Myocyte (in vitro differentiated cells): ENCODE measurements at places on chromosomes 7 and 10.

GRCh38 chr7:92731335-92732063 is 104.9 kb downstream of the CDK6 start:
- DNase-seq = no peak

GRCh38 chr7:79785556-79785955 is 332.1 kb upstream of the MAGI2 start:
- no peak for DNase-seq

DNA sequence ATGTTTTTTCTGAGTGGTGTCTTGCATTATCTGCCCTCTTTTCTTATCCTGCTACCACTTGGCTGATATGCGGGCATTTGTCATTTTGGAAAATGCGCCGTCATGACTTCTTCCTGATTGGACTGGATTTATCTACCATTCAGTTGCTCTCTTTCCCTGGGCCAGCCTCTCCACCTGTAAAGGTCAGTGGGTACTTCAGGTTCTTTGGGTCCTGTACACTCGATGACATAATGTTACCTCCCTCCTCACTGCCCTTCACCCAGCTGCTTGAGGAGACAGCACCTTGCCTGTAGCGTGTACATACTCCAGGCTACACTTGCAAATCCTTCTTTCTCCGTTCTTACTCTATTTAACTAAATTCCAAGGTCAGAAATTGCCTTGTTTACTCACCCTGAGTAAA is 83.7 kb downstream of the RBM33 start:
- no peak for DNase-seq

GRCh38 chr10:104049504-104050250 is 36.0 kb downstream of the COL17A1 start:
- DNase-seq = peak; percentile 47

GRCh38 chr7:111259991-111260390 is 169.1 kb downstream of the LRRN3 start:
- no peak for DNase-seq

GRCh38 chr10:69574571-69574978 is 1.4 kb upstream of the NEUROG3 start:
- no peak for DNase-seq

DNA sequence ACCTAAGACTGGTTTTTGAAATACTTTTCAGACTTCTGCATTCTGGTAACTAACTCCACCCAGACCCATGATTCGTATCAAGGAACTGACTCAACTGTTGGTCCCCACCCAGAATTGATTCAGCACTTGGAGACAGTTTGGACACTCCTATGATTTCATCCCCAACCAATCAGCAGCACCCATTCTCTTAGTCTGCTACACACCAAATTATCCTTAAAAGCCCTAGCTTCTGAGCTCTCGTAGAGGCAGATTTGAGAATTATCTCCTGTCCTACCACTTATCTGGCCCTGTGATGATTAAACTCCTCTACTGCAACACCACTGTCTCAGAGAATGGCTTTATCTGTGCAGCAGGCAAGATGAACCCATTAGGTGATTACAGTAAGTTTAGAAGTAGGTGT is 7.7 kb upstream of the GSTO1 start:
- no peak for DNase-seq

DNA sequence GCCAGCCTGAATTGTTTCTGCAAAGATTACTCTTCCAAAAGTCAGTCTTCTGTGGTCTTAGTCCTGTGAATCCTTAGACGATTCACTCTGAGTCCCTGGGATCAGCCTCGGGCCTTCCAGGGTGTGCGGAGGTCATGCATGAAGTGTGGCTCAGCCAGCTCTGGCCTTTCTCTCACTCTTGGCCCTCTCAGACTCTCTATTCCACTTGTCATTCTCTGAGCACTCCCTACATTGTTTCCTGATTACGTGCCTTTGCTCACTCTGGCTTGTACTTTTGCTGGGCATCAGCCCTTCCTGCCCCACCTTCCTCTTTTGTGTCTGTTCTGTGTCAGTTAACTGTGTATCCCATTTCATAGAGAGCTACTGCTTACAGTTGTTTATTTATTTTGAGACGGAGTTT is 36.0 kb downstream of the CCNY start:
- DNase-seq = peak; percentile 80

- no peak for DNase-seq
Measured at GRCh38 chr7:35849158-35849831, 48.4 kb downstream of the SEPTIN7 start.

GRCh38 chr10:76257816-76258215 is 826.4 kb downstream of the LRMDA start:
- no peak for DNase-seq

DNA sequence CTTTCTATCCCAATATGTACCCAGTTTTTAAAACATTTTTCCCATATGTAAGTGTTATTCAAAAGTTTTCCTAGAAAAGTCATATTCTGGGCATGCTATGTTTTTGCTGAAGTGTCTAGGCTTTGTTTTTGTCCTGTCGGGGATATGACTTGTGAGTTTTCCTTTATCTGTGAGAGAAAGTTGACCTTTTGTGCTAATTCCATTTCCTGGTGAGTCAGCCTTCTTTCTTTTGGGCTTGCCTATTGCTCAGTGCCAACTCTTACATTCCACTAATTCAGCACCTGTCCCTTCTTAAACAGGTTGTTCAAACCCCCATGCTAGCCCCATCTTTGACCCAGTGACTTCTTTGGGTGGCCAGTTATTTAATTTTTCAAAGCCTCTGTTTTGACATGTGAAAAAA is 146.2 kb downstream of the AHR start:
- peak; percentile 50 for DNase-seq

DNA sequence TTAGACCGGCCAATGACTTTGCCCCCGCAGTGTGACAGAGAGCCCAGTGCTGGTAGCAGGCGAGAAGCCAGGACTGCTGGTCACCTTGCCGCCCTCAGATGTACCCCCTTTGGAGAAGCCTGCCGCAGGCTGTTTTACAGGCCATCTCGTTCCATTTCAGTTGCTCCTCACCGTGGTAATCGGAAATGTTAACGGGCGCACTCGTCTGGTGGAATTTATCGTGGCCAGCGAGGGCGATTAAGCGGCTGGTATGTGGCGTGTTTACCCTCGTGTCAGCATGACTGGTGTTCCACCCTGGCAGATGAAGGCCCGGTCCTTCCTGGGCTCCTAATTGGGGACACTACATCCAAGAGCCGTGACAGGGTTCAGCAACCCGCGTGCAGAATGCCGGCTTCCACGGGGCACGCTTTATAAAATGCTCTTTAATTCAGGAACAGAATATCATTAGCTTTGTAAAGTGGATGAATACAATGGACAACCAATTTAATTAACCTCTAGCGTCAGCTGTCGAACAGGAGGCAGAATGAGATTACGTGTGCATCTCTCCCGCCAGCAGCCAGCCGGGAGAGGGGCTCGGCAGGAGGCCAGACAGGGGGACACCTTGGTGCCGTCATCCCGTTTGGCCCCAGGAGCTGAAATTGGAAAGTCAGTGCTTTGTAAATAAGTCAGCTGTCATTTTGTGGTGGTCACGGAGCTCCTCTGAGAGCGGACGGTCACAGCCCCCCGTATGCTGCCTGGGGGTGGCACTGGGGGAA is 108.3 kb downstream of the NKX6-2 start:
- DNase-seq = no peak

DNA sequence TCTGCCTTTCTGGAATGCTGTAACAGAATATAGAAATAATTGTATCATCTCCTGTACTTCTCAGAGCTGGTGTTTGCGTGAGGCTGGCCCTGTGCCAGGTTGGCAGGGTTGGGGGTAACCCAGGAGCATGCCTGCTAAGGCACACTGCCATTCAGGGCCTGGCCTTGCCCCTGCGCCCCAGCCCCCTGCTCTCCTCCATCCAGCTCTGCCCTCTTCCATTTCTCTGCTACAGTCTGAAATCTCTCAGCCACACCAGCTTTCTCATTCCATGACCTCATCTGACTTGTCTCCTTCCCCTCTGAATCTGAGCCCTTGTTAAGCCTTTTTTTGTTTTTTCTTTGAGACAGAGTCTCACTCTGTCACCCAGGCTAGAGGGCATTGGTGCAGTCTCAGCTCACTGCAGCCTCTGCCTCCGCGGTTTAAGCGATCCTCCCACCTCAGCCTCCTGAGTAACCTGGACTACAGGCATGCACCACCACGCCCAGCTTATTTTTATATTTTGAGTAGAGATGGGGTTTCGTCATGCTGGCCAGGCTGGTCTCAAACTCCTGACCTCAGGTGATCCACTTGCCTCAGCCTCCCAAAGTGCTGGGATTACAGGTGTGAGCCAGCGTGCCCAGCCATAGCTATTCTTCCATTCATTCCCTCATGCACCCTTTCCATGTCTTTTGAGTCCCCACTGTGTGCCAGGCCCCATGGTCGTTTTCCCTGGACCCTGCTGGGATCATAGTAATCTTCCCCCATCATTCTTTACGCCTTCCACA is 206.8 kb downstream of the CUX1 start:
- DNase-seq = no peak

GRCh38 chr7:116530107-116530820 is 5.4 kb downstream of the CAV1 start:
- no peak for DNase-seq

DNA sequence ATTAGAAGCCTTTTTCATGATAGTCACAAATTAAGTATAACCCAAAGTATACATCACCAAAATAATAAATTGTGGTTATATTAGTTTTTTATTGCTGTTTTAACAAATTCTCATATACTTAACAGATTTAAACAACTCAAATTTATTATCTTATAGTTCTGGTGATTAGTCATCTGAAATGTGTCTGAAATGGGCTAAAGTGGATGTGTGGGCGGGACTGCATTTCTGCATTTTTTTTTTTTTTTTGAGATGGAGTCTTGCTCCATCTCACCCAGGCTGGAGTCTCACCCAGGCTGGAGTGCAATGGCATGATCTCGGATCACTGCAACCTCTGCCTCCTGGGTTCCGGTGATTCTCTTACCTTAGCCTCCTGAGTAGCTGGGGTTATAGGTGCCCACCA is 891.5 kb upstream of the CELF2 start:
- DNase-seq = no peak

- DNase-seq = peak; percentile 82
Measured at GRCh38 chr10:97024168-97025073, 161.3 kb downstream of the SLIT1 start.

- DNase-seq = peak; percentile 11
Measured at GRCh38 chr10:6868036-6868725, 288.1 kb upstream of the PRKCQ start.

DNA sequence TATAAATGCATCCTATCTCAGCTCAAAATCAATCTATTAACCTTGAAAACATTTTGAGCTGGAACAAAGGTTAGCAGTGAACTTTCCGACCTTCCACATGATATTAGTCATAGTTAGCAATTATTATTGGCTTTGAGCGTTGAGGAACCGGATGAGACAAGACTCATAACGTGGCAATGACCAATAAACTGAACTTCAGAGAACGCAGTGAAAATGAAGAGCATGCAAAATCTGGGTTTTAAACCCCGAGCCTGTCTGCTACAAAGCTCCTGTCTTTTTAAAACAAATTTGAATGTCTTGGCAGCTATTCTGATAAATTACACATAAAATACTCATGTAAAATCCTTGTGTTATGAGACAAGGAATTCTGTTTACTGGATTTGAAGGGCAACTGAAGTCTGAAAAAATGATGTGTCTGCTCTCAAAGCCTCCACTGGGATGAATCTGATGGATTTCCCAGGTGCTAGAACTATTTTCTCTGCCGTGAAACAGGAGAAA is 74.7 kb upstream of the ITGB1 start:
- DNase-seq = peak; percentile 28

GRCh38 chr10:3398825-3399646 is 226.5 kb upstream of the PITRM1 start:
- DNase-seq = no peak

GRCh38 chr7:24039991-24040624 is 243.9 kb upstream of the NPY start:
- no peak for DNase-seq

DNA sequence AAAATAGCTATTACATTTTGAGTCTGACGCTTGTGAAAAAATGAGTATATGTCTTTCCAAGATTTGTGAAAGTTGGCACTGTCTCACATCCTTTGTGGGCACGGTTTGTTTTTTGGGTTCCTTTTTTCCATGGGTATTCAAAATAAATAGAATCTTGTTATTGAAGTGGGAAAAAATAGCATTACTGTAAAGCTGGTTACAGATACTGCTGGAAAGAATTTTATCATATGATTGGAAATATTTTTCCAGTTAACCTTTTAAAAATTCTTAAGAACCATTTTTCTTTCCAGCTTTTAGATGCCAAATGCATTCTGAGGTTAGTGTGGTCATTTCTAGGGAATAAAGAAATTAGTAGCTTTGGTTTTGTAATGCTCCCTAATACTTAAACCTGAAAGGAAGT is 11.4 kb downstream of the NET1 start:
- no peak for DNase-seq

GRCh38 chr7:99949645-99950228 is 20.3 kb upstream of the GJC3 start:
- DNase-seq = peak; percentile 17

GRCh38 chr10:24930427-24930826 is 22.0 kb downstream of the PRTFDC1 start:
- no peak for DNase-seq

DNA sequence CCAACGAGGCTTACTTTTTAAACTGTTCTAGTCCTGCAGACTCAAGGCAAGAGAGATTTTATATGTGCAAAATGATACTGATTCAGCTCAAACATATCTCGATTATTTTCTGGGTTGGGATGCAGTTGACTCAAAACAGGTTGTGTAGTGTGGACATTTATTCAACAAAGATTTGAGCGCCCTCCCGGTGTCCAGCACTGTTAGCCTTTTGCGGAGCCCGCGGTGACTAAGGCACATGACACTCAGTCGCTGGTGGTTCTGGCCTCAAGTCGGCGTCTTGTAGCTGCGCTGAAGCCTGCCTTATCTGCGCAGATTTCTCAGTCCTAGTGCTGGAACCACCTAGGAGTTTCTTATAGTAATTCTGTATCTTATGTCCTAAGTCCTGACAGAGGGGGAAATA is 938 bp upstream of the CADPS2 start:
- DNase-seq = peak; percentile 70

DNA sequence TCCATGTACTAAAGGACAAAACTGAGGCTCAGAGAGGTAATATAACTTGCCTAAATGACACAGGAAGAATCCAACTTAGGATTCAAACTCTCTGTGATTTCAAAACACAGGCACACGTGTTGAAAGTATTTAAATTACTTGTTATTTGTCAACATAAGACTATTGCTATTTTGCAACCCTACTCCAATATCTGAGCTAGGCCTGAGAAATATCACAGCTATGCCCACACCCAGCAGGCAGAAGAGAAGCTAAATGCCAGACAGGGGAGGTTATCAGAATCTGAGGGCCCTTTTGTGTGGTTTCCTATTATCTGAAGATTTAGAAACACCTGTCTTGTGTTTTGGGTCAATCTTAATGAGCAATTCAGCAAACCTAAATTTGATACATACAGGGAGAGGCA is 204.3 kb downstream of the ANK3 start:
- DNase-seq = peak; percentile 61

DNA sequence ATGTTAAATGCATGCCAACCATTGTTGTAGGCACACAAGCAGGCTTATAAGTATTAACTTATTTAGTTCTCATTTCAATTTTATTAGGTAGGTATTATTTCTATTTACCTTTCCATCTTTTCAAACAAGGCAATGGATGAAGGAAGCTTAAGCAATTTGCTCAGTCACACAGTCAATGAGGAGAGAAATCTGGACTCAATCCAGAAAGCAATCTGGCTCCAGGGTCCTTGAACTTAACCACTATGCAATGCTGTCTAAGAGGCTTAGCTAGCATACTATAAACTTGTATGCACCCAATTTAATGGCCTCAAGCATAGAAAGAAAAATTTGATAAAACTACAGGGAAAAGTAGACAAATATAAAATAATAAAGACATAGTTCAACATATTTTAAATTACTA is 88.6 kb downstream of the VWDE start:
- no peak for DNase-seq
